HTR-8/SVneo (cell line): ENCODE measurements at places on chromosomes 2 and 18.

- no peak for DNase-seq
These were observed 92.6 kb downstream of the ITGB1BP1 start for GRCh38 chr2:9330612-9331270.

GRCh38 chr2:102504833-102505232 is 31.8 kb downstream of the SLC9A4 start:
- no peak for DNase-seq

DNA sequence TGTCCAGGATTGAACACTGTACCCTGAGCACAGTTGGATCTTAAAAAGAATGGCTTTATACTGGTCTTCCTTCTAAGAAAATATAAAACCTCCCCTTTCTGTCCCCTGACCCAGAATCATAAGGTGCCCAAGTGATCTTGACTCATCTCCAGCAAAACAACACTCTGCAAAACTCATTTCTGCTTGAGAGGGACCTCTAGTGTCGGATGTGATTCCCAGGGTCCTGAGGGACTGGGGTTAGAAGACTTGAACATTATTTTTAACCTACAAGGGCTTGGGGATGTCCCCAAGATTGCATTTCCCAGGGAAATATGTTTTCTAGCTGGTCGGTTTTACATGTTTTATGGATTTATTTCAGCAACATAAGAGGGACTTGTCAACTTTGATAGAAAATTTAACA is 1318.5 kb upstream of the CELF4 start:
- DNase-seq: no peak

DNA sequence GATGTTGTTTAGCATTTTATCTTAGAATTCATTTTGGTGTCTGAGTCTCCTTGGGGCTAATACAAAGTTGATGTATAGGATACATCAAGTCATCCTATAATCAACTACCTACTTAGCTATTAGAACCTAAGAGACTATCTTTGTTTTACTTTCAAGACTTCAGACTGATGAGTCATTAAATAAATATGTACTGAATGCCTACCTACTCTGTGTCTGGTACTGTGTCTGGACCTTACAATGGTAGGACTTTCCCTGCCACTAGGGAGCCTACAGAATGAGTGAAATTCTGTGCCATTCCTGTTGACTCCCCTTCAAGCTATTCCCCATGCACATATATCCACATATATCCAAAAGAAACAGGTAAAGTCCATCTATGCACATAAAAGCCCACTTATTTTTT is 114.5 kb downstream of the ERBB4 start:
- no peak for DNase-seq

DNA sequence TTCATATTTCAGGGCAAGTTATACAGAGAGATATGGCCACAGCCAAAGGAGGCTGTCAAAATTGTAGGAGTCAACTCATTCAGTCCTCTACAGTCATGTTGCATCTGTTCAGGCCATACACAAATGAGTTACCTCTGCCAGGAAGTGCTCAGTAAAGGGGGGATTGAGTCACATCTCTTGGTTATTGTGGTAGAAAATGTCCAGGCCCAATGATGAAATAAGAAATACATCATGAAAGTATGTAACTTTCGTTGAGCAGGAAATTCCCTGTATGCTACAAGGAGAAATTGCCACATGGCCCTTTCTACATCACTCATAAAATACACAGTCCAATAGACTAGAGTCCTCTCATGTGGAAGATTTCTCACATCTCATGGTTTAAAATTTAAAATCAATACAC is 103.9 kb upstream of the COL3A1 start:
- no peak for DNase-seq

DNA sequence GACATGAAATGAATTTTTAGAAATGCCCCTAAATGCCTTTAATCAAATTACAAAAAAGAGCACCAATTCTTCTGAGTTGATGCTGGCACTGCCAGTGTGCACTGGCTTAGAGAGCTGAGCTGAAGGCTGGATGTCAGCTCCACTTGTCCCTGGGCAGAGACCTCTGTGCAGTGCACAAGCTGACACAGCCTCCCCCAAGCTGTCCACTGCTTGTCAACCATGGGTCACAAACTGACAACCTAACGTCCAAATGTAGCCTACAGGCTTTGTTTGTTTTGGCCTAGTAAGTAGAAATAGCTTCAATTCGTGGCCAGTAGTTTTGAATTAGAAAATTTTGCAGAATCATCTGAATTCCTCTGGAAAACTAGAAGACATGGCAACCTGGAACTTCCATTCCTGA is 605.6 kb downstream of the DCC start:
- no peak for DNase-seq

DNA sequence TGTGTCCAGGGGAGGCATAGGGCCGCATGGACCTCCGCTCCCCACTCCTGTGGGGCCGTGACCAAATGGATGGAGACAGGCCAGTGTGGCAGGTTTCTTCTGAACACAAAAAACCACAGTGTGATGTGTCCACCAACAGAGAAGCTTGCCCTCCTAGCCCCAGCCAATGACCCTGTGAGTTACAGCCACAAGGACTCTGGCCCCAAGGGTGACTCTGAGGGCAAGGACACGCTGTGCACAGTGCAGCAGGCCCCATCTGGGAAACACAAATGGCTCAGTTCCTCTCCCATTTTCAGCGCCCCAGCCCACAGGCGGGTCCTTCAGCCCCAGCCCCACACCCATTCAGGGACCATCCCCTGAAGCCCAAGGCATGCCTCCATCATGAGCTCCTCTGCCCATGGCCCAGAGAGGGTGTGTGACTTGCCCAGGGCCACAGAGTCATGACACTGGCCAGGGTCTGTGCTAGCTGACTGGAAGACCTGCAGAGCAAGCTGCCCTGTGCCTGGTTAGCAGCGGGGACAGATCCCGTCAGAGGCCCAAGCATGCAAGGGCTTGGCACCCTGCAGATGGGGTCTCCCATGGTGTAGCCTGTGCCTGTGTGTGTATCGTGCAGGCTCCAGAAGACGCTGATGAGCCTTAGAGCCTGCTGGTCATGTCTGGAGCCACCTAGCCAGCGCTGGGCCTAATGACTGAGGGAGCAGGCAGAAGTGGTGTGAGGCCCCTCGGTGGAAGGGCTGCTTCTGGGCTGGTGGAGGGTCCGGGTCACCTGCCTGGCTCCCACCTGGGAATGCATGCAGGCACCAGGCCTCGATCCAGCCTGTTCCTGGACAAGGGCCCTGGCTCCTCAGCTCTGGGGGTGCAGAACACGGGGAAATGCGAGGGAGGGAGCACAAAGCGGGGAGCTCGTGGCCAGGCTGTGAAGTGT is 47.7 kb downstream of the HS6ST1 start:
- no peak for DNase-seq

- no peak for DNase-seq
These were observed 342.9 kb downstream of the MYCN start for GRCh38 chr2:16283071-16283850.

DNA sequence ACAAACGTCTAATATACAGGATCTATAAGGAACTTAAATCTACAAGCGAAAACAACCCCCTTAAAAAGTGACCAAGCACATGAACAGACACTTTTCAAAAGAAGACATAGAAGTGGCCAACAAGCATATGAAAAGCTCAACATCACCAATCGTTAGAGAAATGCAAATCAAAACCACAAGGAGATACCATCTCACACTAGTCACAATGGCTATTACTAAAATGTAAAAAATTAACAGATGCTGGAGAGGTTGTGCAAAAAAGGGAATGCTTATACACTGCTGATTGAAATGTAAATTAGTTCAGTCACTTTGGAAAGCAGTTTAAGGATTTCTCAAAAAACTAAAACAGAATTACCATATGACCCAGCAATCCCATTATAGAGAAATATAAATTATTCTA is 1148.5 kb upstream of the FAM98A start:
- no peak for DNase-seq

GRCh38 chr18:8461544-8461943 is 147.7 kb upstream of the RAB12 start:
- no peak for DNase-seq

GRCh38 chr2:4077017-4077416 is 373.6 kb downstream of the DCDC2C start:
- no peak for DNase-seq

- DNase-seq: no peak
These were observed 2.4 kb downstream of the CASP8 start for GRCh38 chr2:201262718-201263117.

DNA sequence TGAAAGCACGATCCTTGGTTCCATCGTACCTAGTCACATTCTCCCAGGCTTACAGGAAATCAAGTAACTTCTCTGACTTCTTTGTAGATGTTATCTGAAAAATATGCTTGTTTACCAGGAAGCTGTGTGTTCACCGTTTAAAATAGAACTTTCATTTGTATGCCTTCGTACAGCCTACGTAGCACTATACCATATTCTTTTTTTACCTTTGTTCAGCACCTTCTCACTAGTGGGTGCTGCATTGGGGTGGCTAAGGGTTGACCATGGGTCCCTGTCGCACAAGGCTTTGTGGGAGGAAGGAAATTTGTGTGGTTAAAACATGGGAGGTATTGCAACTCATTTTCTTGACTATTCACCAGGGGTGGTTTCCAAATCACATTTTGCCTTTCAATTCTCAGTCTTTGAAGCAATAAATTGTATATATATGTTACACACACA is 16.6 kb downstream of the MALT1 start:
- DNase-seq: no peak

- DNase-seq: no peak
These were observed 138.9 kb downstream of the PXDN start for GRCh38 chr2:1605102-1606045.

DNA sequence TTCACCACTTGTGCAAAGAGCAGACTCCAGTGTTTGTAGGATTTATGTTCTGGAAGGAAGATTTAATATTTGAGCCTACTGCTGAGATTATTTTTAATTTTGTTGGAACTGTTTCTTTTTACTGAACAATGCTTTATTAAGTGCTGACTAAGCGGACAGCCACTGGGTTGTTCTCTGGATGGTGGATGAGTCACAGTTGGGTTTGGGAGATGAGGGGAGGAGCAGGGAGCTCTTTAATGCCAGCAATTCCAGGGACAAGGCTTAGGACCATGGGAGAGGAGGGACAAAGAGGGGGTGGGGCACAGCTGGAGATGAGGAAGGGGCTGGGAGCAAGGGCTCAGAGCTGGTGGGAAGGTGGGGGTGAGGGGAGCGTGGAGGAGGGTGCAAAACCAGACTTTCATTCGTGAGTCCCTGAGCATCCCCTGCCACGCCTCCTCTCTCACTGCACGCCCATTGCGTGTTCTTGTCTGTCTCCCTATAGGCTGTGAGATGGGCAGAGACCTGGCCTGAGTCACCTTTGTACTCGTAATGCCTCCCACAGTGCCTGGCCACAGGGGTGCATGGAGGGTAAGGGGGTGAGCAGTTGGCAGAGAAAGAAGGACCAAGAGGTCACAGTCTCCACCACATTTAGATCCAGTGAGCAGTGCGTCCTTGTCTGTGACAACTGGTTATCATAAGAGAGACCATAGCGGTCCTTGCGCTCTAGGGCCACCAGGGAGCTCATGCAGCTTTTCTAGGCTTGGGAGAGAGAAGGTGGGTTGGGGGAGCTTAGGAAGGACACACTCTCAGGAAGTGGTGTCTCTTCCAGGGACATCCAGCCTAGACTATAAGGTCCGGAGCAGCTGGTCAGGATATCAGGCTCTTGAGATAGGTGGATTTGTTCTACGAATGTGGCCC is 18.4 kb downstream of the SLC4A3 start:
- DNase-seq: peak; percentile 66

GRCh38 chr2:226310146-226310545 is 489.5 kb downstream of the IRS1 start:
- DNase-seq: no peak

- no peak for DNase-seq
These were observed 144.7 kb downstream of the GLI2 start for GRCh38 chr2:120880381-120880780.

DNA sequence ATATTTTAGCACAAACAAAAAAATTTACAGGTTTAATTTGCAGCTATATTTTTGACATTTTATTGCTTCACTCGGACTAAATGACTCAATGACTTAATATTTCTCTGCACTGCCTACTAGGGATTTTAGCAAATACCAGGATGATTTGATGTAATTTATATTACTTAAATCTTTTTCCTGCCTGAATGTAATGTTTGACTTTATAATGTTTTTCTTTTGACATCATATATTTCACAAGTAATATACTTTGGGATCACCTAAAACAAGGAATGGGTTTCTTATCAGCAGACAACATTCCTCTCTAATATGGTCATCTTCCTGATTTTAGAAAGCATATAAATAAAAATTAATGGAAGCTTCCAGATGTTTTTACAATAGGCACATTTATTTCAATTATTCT is 253.2 kb upstream of the EPC2 start:
- peak; percentile 20 for DNase-seq

DNA sequence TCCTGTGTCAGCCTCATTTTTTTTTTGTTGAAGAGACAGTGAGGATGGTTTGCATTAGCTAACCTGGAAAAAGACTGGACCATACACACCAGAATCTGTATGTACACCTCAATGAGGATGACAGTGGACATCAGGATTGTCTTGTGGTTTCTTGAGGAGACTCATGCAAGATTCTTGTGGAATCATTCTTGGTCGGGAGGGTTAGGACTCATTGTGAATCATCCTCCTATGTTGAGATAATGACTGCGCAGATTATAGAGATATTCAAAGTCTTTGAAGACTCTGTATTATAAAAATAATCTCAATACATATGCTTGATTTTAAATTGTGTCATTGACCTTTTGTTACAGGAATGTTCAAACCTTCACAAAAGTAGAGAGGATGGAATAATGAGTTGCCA is 49.1 kb upstream of the DOCK10 start:
- peak; percentile 54 for DNase-seq

DNA sequence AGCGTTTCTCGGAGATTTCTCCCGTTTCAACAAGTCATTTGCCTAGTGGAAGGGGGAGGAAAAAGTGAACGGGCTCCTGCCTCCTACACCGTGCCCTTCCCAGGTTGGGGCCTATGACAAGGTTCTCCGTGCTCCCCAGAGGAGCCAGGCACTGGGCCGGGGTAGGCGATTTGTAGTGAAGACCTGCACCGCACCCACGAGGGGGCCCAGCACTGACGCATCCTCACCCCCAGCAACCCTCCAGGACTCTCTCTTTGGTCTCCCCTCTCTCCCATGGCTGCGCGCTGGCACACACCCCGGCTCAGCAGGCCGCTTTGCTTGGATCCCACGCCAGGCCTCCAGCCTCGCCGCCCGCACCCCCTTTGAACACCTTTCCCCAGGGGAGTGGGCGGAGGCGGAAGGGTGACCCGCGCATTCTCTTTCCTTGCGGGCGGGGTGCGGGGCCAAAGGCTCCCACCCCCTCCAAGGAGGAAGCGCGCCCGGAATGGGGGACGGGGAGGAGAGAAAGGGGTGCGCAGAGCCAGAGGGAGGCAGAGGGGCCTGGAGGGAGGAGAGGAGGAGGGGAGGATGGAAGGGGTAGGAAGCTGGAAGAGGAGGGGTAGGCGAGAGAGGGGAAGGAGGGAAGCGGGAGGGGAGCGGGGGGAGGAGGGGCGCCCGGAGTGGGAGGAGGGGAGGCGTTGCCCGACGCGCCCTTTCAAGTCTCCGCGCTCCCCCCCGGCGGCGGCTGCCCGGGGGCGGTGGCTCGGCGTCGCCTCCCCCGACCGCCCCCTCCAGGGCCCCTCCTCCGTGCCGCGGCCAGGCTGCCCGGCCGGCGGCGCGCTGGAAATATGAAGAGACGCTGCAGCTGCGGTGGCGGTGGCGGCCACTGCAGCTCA is at the start of gene APCDD1:
APCDD1 (plus strand) TSS at position 830 of the 875 bp plus-strand sequence. CDS start 347 bp downstream, outside the sequence.
- DNase-seq: no peak
